Chondrocyte (in vitro differentiated cells): ENCODE measurements at places on chromosomes 3 and 15. TPM values are rescaled to one million over a fixed set of nuclear protein-coding genes. Genes with fewer than 3 reads are reported as not detected.
A peak's percentile ranks its signal among the peaks of the same experiment; 100 is the strongest.

DNA sequence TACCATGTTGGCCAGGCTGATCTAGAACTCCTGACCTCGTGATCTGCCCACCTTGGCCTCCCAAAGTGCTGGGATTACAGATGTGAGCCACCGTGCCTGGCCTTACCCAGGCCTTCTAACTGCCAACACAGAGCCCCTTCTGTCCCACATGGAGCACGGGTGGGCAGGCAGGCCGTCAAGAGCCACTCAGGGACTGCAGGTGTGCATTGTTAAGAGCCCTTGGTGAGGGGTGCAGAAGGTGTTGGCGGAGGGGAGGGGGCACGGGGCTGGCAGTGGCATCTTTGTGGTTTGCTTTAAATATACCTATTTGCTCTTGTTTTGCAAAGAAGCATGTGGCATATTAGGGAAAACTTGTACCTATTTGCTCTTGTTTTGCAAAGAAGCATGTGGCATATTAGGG, 37.3 kb downstream of the SMAD6 start:
- peak; percentile 46 for DNase-seq

DNA sequence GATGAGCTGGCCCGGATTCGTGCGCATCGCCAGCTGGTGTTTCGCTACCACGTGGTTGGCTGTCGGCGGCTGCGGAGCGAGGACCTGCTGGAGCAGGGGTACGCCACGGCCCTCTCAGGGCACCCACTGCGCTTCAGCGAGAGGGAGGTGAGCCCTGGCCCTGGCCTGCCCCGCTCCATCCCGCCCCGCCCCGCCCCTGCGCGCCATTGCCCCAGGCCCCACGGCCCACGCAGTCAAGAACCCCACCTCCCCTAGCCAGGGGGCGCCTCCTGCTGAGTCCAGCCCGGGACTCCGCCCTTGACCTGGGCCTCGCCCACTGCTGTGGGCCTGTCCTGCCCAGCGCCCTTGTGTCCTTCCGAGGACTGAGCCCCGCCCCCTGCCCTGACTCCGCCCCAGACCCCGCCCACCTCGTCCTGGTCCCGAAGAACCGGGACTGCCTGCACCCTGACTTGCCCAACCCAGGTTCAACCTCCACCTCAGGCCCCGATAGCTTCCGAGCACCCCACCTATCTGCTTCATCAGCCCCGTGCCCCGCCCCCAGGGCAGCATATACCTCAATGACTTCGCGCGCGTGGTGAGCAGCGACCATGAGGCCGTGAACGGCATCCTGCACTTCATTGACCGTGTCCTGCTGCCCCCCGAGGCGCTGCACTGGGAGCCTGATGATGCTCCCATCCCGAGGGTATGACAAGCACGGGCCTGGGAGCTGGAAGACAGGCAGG, 14.8 kb downstream of the NT5DC2 start:
- no peak for DNase-seq

- no peak for DNase-seq
These were observed 252.1 kb upstream of the GRM7 start for GRCh38 chr3:6608843-6609242.

- no peak for DNase-seq
These were observed 2.3 kb upstream of the HAPLN3 start for GRCh38 chr15:88897456-88898194.

DNA sequence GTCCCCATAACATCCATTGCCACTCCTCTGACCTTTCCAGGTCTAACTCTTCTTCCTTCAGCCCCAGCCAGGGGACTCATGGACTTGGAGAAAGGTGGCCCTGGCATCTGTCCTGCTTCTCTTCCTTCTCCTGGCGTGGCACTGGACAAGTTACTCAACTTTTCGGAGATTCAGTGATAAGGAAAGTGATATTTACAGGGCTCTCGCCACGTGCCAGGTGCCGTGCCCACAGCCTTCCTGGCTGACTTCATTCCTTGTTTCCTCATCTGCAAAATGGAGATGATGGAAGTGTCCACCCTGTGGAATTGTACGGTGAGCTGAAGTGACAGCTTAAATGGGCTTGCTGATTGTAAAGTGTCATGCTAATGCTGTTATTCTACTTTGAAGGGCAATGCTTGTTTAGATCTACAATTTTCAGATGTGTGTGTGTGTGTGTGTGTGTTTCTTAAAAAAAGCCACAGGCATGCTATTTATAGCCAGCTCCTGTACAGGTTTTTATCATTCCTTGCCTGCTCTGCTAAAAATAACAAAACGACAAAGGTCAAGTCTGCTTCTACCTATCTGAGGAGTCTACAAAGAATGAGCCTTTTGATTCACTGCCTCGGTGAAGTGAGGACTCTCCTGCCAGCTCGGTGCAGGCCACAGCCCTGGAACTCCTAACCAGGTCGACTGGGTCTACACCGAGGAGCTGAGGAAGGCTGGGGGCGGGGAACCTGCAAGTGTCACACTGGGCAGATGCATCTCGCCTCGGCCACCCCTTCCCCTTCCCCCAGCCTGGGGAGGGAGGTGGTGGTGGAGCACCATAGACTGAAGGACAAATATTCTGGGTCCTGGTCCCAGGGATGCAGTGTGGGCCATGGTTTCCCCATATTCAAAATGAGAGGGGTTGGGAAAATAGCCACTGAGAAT, 11.4 kb upstream of the ATP2B2 start:
- DNase-seq, result peak; percentile 79

GRCh38 chr3:22960105-22960984, 242.8 kb upstream of the UBE2E2 start:
- DNase-seq, result no peak

- DNase-seq, result no peak
These were observed 108.5 kb downstream of the CYP19A1 start for GRCh38 chr15:51229907-51230330.

GRCh38 chr3:37745921-37746320, 115.8 kb upstream of the CTDSPL start:
- no peak for DNase-seq

GRCh38 chr3:32620611-32621310, 50.1 kb upstream of the DYNC1LI1 start:
- no peak for DNase-seq

- no peak for DNase-seq
These were observed 49.6 kb downstream of the NPTN start for GRCh38 chr15:73583544-73583943.

TMEM115 gene
- 45.8 to 51.8 TPM (median 50.4 TPM) in 3 replicates for total RNA-seq

RBMS3 gene
- total RNA-seq, result 46.7 to 82.6 TPM (median 47.6 TPM) in 3 replicates

A4GNT gene
- not detected in 3 replicates for total RNA-seq

CHRNA5 gene
- 1.6 to 1.8 TPM (median 1.6 TPM) in 3 replicates for total RNA-seq

CHDH gene
- total RNA-seq, result 0.46 to 0.67 TPM (median 0.60 TPM) in 3 replicates

IGDCC3 gene
- 0.13 to 0.31 TPM (median 0.27 TPM) in 3 replicates for total RNA-seq
